Effector CD8-positive, alpha-beta T cell (primary cell): ENCODE measurements at places on chromosomes 5 and 9.

GRCh38 chr9:68522954-68523353 is 17.7 kb downstream of the TMEM252 start:
- DNase-seq = no peak

DNA sequence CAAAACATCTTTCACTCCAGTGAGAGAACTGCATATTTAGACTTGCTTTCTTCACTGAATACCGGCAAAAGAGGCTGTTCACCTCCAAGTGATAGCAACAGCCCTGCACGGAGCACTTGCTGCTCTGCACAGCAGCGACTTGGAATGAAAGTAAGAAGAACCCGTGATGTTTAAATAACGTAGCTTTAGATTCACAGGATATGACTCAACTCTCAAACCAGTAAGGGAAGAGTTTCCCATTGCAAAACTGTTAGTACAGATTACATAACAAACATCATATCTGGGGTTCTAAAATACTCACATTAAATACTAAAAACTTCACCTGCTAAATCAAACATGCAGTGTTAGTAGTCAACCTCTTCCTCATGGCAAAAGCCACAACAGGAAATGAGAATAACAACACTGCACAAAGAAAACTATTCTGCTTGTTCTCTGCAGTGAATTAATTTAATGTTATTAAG is 203.4 kb downstream of the MCTP1 start:
- DNase-seq = no peak

GRCh38 chr9:88781628-88782391 is 209.5 kb upstream of the S1PR3 start:
- no peak for DNase-seq

DNA sequence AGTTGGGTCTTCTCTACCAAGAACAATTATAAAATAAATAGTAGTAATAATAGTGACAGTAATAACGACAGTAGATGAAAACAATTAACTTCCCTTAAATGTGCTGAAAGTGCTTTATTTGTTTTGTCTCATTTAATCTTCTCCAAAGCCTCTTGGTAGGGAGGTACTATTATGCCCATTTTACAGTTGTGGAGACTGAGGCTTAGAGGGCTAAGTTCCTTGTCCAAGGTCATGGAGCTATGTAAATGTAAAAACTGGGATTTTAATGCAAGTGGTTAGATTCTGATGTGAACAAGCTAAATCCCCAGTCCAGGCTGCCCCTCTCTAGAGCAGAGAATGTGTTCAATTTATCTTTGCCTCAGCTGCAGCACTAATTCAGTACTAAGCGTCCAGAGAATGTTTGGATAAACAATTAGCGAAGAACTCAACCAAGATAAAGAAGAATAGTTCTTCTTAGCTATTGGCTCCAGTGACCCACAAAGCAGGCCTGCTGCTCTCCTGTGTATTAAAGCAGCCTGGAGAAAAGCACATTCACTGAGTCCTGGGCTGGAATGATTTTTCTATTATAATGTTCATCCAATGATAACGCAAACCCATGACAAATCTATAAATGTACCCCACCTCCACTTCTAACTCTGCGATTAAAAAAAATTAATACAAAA is 68.8 kb downstream of the NPR3 start:
- no peak for DNase-seq

- no peak for DNase-seq
Observed at GRCh38 chr5:67971223-67971830, 244.2 kb upstream of the PIK3R1 start.

DNA sequence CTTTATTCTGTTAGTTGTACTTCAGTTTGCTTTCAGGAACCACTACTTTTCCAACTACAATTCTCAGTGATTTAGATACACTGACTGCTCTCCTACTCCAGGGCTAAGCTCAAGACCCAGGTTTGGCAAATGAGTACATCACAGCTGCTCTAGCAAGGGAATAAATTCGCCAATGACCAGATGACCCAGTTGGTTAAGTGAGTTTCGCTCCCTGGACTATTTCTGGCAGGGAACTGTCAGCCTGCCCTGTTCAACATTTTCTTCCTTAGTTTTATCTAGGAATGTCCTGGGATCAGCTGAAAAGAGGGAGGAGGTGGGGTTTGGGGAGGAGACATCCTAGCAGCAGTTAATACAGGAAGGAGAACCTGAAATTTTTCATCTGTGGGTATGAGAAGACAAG is 6.4 kb upstream of the STARD4 start:
- DNase-seq = no peak

GRCh38 chr5:128224336-128224735 is 140.8 kb downstream of the SLC12A2 start:
- DNase-seq = no peak

GRCh38 chr9:114205171-114206015 is 50.1 kb downstream of the COL27A1 start:
- no peak for DNase-seq

DNA sequence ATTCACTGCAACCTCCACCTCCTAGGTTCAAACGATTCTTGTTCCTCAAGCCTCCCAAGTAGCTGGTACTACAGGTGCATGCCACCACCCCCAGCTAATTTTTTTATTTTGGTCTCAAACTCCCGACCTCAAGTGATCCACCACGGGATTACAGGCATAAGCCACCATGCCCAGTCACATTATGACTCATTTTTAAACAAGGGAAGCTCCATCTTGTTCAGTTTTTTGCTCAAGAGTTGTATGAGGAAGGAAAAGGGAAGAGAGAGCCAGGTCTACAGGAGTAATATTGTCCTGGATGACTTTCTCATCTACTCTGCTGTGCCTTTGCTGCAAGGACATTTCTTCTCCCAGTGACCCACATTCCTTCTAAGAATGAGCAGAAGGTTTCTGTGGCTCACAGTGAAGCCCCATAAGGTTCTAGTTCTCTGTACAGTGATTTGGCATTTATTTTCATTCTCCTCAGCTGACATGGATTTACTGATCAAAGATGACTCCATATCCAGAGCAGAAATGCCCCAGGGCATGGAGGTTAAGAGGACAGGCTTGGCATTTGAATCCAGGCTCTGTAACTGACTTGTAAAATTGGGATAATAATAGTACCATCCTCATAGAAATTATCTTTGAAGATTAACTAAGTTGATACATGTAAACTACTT is 153.5 kb downstream of the CDH6 start:
- DNase-seq = no peak

GRCh38 chr9:99954819-99955218 is 48.4 kb downstream of the STX17 start:
- no peak for DNase-seq

DNA sequence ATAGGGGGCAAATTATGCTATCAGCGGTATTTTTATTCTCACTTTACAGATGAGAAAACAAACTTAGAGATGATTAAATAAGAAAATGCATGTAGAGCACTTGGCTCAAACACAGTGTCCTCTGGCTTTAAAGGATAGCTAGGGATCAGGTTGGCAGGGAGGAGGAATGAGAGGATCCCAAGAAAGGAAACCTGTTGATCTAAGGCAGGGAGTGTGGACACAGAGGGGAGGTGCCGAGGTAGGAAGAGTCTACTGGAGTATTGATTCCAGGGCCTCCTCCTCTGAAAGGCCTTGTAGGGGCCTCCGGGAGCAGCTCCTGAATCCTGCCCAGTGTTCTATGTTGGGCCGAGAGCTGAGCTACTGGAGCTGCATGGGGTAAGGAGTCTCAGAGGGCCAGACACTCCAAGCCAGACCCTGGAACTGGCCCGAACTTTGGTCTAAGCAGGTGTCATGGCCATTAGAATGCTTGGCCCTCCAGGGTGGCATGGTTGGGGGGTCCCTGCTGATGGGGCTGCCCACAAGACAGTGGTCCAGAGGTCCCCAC is 30.4 kb upstream of the TCF7 start:
- no peak for DNase-seq

DNA sequence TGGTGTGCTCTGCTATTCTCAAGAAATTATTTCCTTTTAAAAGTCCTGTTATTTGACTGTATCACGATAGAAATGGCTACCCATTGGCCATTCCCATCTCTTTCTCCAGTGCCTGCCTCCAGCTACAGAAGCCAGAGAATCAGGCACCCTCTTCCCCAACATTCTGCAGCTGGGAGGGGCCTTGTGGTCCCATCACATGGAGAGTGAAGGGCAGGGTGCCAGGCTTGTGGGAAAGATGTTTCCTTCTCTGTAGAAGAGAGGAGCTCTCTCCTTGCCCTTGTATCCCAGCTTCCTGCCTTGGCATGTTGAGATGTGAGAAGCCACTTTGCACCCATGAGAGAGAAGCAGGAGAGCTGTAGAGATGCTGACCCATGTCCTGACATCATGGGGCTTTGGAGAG is 465.0 kb downstream of the MTRR start:
- DNase-seq = no peak

DNA sequence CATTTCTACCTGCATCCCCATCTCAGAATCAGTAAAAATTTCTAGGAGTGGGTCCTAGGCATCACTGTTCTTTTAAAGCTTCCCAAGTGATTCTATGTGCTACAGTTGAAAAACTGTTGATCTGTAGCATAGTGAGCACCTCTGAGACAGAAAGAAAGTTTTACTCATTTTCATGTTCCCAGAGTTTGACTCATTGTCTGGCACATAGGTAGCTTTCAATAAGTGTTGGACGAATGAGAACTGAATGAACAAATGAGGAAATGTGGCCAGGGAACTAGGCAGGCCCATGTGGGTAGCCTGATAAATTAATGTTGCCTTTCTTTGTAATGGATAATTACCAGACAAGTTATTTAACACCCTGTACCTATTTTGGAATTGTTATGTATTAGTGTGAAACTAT is 33.8 kb downstream of the RNF180 start:
- no peak for DNase-seq

GRCh38 chr5:177024559-177024958 is 2.1 kb downstream of the ZNF346 start:
- DNase-seq = no peak

DNA sequence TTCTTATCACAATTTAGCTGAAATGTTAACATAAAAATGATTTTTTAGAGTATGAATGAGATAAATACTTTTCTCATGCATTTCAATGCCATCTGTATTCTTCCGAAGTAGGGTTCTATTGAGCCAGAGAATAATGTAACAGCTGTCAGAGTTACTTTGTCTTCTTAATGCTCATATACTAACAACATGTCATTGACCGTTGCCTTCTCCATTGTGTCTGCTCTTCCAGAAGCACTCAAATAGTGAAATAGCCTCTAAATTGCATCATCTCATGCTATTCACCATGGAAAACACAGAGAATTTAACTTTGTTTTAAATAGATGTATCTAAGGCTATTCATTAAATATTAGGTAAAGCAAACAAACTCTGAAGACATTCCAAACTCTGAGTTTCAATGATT is 1875.9 kb upstream of the CDH9 start:
- DNase-seq = no peak

DNA sequence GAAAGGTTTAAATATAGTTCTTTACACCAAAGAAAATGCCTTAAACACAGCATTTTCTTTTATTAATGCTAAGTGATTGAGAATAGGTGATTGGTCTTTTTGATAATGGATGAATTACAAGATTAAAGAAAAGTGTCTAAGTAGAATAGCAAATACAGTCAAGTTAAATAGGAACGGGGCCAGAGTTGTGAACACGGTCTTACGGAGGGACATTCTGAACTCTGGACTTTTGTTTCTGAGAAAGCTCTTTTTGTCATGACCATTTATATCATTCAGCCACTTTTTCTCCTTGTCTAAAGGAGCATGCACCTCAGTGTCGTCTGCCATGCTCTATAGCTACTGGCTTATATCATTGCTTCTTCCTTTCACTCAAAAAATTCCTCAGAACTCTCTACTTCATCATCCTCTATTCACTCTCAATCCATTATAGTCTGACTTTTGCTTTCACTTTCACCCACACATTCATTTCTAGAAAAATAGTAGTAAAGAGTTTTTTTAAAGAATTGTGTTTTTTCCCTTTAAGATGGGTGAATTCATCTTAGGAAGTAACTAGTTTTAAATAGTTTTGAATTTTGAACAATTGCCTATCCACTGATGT is 263.0 kb upstream of the FBXL7 start:
- no peak for DNase-seq

GRCh38 chr9:108017671-108018070 is 528.1 kb upstream of the KLF4 start:
- DNase-seq = no peak

GRCh38 chr5:151002250-151002649 is 18.1 kb upstream of the GPX3 start:
- no peak for DNase-seq

DNA sequence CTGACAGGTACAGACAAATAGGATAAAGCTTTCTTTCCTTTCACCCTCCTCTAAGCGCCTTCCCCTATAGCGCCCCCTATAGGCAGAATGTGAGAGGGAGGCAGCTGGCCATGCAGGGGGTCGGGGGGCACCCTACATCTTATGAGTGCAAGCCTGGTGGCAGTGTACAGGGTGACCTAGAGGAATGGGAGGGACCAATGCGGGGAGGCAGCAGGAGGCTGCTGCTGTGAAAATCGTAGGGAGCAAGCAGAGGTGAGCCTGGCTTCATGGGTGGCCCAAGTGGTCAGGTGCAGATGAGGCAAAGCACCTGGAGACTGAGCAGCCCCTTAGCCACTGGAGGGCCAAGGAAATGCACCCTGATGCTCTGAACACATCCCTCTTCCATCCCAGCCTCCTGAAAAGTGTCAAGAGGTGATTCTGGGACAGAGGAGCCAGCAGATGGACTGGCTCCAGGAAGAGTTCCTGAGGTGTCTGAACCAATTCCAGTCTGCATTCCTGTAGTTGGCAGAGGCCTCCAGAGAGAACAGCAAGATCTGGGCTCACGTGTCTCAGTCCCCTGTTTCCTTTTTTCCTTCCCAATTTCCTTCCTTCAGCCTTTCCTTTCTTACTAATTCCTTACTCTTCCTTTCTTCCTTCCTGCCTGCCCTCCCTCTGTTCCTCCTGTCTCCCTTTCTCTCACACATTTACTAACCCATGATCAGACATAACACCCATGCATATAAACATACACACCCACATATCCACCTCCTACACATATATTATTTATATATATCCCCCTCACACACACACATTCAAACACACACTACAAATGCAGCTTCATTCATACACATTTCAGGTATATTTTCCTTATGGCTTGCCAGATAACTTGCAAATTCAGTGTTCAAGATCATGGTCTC is 32.8 kb upstream of the GALNT10 start:
- no peak for DNase-seq

DNA sequence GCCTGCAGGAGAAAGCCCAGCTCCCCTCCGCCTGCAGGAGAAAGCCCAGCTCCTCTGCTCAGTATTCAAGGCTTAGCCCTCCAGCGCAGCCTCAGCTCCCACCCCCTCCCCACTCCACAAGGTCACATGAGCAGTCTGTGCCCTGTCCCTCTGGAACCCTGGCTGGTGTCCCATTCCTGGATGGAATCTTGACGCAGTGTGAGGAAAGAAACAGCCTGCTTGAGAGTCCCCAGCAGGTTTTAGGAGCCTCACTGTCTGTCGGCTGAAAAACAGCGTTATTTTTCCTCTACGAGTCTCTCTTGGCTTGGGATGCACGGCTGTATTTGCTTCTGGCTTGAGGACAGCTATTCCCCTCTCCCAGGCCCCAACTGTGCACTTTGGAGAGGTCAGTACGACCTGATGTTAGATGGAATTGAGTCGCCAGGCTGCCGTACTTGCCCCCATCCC is 210.1 kb upstream of the TRIM32 start:
- DNase-seq = no peak

DNA sequence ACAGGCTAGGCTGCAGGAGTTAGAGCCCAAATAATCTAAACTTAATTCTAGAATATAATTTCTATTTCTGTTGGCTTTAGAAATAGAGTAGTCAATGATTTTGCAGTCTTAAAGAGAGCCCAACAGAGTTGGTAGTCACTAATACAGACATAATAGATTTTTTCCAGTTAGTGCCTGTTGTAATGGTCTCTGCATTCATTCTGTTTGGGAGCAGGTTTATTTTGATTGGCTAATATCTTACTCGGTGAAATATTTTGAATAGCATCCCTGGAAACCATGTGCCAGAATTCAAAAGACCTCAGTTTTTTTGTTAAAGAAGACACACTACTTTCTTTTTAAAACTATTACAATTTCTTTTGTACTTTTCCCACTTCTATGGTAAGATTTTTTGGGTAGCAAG is 107.2 kb downstream of the RASGRF2 start:
- DNase-seq = no peak
